Peyer's patch (tissue), 4 donors: ENCODE measurements at places on chromosomes 1 and 21.

DNA sequence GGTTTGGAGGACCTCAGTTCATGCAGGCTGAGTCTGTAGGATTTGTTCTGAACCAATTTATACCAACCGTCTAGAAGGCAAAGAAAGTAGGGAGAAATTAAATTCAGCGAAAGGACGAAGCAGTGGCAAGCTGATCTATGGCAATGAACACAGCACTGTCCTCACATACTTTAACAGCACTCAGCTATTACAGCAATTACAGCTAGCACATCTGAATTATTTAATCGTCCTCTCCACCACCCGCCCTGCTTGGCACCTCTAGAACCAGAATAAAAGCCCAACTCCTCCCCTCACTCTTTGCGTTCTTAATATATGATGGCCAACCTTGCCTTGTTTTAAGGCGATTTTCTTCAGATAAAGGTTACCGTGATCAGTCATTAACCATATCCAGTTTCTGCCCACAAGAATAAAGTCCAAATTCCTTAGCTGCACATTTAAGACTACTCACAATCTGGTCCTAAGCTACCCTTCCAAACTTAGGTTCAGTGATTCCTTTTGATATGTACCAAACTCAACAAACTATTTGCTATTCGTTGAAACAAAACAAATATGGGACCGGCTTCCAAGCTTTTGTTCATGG lies 169.4 kb upstream of the ESRRG start:
- DNase-seq = no peak

GRCh38 chr1:67713057-67713846 lies 28.3 kb downstream of the GADD45A start:
- peak; percentile 77 for DNase-seq

- DNase-seq = no peak
Measured at GRCh38 chr1:182408435-182409075, 8.1 kb upstream of the TEDDM1 start.

- DNase-seq = no peak
Measured at GRCh38 chr21:42155045-42155855, 63.7 kb upstream of the ABCG1 start.

DNA sequence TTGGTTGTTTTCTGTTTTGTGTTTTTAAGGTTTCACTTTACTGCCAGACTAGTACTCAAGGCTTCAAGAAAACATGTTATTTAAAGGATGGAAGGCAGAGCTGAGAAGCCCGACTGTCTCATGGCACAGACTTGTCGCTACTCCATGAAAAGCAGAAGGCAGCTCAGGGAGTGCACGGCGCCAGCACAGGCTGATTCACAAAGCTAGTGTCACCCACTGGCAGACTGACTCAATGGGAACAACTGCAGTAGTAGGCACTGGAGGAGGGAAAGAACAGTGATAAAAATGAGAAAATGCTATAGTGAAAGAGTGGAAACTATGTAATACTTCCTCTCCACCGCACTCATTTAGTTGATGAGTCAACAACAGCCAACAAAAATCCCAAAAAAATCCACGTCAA lies 14.7 kb downstream of the HSF2BP start:
- no peak for DNase-seq

DNA sequence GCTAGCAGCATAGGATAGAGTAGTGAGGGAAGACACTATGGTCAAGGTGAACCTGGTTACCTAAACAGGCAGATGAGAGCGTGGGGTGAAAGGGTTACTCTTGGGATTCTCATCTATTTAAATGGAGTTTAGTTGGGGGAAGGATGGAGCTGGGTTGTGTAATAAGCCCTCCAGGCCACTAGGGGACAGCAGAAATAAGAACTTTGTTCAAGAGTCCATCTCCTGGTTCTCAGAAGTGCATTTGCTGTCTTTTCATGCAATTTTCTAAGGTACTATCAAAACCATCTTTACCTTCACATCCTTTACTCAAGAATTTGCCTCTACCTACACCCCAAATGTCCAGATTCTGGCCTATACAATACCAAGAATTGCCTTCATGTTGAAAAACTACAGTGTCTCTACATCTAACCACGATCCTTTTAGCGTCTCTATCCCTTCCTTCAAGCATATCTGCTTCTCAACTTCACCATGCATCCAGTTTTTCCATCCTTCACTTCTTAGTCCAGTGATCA lies 28.0 kb downstream of the SLAMF1 start:
- DNase-seq = no peak

DNA sequence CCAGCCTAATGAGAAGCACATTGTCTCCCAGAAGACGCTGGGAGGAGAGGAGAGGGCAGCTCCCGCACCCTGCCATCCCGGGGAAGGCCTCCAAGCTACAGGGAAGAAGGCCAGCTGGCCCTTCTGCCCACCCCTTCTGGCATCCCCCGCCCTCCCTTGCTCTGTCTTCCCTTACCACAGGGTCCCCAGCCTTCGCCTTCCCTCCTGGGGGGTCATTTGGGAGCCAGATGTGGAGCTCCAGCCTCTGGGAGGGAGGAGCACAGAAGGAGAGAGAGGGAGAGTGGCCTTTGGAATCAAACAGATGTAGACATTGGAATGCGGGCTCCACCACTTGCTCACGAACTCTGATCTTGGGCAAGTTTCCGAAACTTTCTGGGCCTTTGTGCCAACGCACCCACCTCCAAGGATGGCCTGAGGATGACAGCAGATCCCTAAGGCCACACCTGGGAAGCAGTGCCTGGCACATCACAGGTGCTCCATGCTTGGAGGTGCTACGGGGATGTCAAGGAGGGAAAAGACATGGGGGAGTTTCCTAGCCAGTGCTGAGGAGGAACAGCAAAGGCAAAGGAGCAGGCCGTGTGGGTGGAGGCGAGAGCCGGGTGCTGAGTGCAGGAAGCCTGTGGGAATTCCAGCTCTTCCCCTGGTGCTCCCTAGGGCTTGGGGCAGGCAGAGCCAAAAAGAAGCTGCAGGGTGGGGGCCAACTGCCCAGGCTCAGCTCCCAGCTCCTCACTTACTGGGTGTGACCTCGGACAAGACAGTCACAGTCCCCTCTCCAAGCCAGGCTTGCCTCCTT lies 23.1 kb upstream of the RSPO1 start:
- DNase-seq = peak; percentile 15

DNA sequence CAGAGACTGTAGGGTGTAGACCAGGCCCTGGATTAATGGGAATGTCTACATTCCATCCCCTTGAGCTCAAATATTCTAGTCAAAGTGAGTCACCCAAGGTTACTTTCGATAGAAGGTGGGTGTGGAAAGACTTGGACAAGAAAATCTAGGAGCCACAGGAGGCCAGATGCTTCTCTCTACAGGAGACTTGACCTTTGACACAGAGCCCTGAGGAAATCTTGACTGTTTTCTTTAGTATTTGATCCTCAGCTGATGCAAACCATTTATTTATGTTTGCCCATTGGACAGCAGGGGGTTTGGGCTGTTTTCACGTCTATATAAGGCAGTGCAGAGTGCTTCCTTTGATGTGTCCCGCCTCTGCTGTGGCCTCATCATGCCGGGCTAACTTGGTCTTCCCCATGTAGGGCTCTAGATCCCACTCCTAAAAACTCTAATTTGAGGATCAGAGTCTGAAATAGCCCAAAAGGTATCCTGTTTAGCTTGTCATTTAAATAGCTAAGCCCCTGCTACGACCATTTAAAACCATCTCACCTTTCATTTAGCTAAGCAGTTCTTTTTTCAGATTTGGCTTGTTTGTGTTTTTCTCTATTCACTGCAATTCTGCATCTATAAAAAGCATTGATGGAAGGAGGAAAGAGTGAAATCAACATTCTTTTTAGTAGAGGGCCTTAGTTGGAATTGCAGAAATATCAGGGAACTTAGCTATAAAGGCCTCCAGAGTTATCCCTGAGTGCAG lies 15.5 kb upstream of the MAP3K7CL start:
- no peak for DNase-seq

GRCh38 chr1:91529856-91530255 lies 29.2 kb downstream of the CDC7 start:
- DNase-seq = no peak

DNA sequence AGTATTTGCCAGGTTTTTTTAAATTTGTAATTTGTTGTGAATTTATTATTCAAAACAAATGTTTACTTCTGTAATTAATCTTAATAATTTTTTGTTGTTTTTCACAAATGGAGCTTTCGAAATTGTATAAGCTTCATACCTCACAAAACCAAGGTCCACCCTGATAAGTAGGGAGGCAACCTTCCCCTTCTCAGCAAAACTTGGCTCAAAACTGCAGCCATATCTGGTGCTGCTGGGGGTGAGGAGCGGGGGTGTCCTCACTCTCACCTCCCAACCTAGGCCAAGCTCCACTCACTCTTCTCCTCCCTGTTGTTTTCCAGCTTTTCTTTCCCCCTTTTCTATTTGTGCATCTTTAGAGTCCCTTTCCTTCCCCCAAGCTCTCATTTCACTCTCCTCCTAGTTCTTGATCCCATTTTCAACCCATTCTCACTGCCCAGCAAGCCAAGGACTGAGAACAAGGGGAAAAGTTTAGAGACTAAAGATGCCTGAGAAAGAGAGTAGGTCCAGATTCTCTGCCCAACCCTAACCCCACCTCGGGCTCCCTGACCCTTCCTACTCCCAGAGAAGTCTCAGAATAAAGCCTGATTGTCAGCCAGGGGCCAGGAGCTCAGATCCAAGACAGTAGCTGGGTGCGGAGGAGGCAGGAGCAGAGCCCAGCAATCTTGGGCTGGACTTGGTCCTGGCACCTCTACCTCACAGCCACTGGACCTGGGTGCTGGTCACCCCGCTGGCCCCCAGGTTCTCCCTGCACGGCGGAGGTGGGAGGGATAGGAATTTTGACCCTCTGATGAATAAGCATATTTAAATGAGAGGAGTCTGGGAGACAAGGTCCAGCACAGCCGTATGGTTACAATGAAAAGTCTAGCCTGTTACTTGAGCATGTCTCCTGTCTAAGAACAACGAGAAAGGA lies 8.3 kb upstream of the CFAP45 start:
- DNase-seq = no peak

- no peak for DNase-seq
Measured at GRCh38 chr1:189637041-189637440, 840.6 kb downstream of the BRINP3 start.

DNA sequence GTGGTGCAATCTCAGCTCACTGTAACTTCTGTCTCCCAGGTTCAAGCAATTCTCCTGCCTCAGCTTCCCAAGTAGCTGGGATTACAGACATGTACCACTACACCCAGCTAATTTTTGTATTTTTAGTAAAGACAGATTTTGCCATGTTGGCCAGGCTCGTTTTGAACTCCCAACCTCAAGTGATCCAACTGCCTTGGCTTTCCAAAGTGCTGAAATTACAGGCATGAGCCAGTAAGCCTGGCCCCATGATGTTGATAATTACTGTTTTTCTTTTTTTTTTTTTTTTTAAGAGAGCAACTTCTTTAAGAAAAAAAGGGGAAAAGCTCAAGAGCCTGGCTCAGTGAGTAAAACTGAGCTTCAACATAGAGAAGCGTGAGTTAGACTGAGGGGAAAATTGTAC lies 9.6 kb upstream of the SOAT1 start:
- no peak for DNase-seq

- no peak for DNase-seq
Measured at GRCh38 chr21:14603202-14603601, 57.1 kb upstream of the SAMSN1 start.

- DNase-seq = no peak
Measured at GRCh38 chr1:186155594-186155993, 219.5 kb downstream of the TPR start.

- DNase-seq = no peak
Measured at GRCh38 chr21:29056005-29056404, 17.4 kb downstream of the CCT8 start.

- DNase-seq = no peak
Measured at GRCh38 chr1:170126696-170127095, 19.1 kb upstream of the NTMT2 start.

GRCh38 chr1:210321552-210321951 lies 7.2 kb upstream of the HHAT start:
- DNase-seq = no peak

- no peak for DNase-seq
Measured at GRCh38 chr1:198628067-198628455, 10.8 kb upstream of the PTPRC start.

DNA sequence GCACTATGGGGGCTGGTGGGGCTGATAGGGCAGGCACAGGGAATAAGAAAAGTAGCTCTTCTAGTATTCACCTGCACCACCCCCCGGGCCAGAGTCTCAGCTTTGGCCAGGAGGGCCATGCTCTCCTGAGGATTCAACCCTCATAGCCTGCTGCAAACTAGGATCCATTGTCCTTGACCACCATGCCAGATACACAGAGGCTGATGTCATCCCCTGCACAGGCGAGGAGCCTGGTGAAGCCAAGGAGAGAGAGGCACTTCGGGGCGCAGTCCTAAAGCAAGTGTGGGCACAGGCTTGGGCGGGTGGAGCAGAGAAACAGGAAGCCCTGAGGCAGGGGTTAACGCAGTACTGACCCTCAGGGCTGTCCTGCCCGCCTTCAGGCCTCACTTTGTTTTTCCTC lies 29.5 kb downstream of the TMEM53 start:
- DNase-seq = no peak

- no peak for DNase-seq
Measured at GRCh38 chr1:113951719-113952118, 22.6 kb downstream of the HIPK1 start.

GRCh38 chr1:108685529-108685928 lies 6.6 kb upstream of the PRPF38B start:
- no peak for DNase-seq

DNA sequence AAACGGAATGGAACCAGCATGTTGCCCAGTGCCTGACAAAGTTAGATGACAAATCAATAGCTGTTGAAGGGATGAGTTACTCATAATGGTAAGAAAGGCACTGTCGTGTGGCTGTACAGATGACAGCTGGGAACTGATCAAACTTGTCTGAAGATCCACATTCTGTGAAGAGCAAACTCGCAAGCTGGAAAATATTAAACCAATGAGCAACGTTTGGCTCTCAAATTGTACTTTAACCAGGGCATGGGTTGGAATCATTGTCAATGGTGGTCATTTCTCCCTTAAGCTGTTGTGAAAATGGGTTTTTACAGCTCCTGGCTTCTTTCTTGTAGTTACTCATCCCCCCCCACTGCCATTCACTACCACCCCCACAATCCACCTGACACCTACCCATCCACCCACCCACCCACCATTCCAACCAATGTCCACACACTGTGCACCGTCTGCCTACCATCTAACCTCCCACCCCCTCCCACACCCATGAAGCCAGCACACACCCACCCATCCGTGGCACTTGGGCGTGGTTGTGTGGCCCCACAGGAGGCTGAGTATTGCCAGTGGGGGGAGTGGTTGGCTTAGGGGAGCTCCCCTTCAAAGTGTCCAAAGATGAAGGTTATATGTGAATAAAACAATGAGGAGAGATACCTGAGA lies 46.7 kb downstream of the CLDN14 start:
- DNase-seq = no peak
